CD4-positive, alpha-beta T cell (primary cell): ENCODE measurements at places on chromosomes 16 and 17.

DNA sequence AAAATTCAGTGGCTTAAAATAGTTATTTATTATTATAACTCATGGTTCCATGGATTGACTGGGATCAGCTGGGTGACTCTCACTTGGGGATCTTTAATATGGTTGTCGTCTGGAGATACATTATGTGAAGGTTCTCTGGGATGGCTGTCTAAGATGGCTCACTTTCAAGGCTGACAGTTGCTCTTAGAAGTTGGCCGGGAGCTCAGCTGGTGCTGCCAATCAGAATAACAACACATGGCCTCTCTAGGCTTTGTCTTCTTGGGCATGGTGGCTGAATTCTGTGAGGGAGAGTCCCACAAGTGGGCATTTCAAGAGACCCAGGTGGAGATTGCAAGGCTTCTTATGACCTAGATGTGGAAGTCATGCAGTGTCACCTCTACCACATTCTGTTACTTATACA, 269.7 kb downstream of the CA10 start:
- H3K27me3 ChIP-seq = no peaks in the 10 kb centered on the region
- H3K4me1 ChIP-seq = no peaks in the 10 kb centered on the region
- H3K27ac ChIP-seq = no peak overlapping the region
- no peak overlapping the region for H3K4me3 ChIP-seq
- DNase-seq = no peak
- H3K36me3 ChIP-seq = no peaks in the 10 kb centered on the region

DNA sequence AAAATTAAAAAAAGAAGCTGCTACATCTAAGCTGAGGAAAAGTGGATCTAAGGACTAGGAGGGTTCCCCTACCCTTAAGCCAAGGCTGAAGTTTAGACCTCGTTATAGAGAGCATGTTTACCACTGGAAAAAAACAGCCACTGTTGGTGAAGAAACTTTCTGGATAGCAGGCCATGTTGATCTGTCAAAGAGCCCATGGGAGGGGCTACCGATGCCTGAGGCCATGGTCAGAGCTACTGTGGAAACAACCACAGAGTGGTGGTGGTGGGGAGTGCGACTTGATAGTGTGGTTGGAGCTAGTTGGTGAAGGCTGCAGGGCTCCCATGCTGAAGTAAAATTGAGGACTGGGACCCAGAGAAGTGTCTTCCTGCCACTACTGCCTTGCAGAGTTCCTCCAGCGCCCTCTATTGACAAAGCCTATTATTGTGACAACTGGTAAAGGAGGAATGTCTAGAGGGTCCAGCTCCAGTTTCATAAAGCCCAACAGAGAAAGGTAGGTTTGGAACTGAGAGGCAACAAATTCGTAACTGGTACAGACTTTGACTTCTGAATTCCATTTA, 12.7 kb upstream of the FAM20A start:
- DNase-seq = no peak
- no peak overlapping the region for H3K4me3 ChIP-seq
- no peaks in the 10 kb centered on the region for H3K4me1 ChIP-seq
- H3K36me3 ChIP-seq = no peaks in the 10 kb centered on the region
- H3K27ac ChIP-seq = no peak overlapping the region

DNA sequence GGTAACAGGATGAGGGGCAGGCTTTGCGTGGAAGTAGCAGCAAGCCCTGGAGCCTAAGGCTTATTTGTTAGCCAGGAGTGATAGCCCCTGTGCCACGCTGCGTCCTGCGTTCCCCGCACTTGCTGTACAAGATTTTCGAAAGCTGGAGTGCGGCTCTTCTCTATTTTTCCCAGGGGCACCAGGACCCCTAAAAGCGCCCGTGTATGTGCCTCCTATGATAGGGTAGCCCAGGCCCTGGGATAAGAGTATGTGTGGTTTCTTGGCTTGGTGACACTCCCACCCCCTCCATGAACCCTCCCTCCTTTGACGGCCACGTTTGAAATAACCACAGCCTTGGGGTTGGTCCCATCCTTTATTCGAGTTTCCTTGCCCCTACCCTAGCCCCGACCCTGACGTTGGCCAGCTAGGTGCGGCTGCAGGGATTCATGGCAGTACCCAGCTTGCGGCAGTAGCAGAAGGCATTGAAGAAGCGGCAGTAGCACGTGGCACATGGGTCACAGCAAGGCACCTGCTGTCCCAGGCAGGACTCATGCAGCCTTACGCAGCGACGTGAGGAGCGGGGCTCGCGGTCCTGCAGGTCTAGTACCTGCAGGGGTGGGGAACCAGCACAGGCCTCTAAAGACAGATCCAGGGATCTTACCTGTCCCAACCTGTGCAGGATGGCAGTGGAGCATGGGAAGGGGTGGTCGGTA, 968 bp downstream of the AGRP start:
- peak overlapping the region; percentile 98 for H3K27ac ChIP-seq
- peak overlapping the region; percentile 100 for H3K4me3 ChIP-seq
- H3K27me3 ChIP-seq = no peaks in the 10 kb centered on the region
- DNase-seq = no peak
- peaks cover 17% of the 10 kb centered on the region for H3K36me3 ChIP-seq

DNA sequence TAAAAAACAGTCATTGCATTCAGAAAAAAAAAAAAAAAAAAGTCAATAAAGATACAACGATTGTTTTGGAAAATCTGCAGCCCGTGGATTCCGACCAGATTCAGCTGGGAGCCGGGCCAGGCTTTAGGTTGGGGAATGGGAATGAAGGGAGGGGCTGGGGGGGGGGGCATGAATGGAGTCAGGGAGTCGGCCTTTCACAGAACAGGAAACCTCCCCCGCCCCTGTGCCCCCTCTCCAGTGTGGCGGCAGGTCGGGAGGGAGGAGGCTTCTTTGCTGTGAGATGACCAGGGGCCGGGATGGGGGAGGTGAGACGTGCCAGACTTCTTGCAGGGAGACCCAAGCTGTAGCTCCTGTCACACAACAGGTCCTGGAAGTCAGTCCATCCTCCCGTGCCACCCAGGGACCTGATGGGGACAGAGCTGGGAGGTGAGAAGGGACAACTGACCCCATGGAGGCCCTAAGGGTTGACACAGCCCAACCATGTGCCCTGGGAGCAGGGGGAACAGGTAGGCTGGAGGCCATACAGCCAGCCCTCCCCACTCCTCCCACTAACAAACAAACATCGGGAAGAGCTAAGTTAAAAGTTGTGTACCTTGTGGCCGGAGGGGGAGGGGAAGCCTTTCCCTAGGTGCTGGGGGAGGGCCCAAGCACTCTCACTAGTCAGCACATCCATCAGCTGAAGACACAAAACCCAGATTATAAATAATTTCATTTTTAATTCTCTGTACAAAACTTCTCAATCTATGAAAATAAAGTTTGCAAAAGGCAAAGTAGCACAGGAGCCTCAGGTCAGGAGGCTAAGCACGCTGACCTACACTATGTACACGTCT, 25.2 kb downstream of the SREBF1 start:
- no peak overlapping the region for H3K4me3 ChIP-seq
- H3K27me3 ChIP-seq = no peaks in the 10 kb centered on the region
- no peak for DNase-seq
- H3K4me1 ChIP-seq = peaks cover 9% of the 10 kb centered on the region
- H3K36me3 ChIP-seq = peaks cover 42% of the 10 kb centered on the region

DNA sequence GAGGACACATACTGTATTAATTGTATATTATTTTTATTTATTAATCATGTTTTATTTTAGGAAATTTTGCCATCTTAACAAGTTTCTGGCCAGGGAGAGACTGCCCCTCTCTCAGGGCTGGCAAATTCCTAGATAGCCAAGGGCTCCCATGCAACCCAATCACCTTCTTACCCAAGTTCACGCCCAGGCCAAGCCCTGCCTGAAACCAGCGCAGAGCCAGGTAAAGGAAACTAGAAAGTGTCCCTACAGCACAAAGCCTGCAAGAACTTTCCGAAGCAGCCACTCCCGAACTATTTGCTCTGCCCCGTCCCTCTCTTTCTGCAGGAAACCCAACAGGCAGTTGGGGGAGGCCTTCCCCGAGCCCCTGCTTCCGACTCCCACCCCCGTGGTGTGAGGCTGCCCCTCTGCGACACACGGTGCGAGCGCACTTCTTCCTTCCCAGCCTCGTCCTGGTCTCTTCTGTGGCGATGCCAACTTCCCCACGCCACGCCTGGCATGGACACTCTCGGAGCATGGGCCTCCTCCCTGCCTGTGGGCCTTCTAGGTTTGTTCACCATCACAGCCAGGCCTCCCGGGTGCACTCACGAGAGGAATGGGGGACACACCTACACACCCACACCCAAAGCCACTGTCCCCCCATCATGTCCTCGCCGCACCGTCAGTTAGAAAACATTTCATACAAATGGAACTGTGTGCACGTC, 100.4 kb downstream of the ZNF778 start:
- H3K4me1 ChIP-seq = peaks cover 100% of the 10 kb centered on the region
- no peaks in the 10 kb centered on the region for H3K27me3 ChIP-seq
- DNase-seq = no peak

GRCh38 chr16:5200123-5200522, 102.5 kb upstream of the EEF2KMT start:
- no peak for DNase-seq
- no peak overlapping the region for H3K27ac ChIP-seq
- H3K27me3 ChIP-seq = no peaks in the 10 kb centered on the region
- H3K36me3 ChIP-seq = no peaks in the 10 kb centered on the region
- no peak overlapping the region for H3K4me3 ChIP-seq

DNA sequence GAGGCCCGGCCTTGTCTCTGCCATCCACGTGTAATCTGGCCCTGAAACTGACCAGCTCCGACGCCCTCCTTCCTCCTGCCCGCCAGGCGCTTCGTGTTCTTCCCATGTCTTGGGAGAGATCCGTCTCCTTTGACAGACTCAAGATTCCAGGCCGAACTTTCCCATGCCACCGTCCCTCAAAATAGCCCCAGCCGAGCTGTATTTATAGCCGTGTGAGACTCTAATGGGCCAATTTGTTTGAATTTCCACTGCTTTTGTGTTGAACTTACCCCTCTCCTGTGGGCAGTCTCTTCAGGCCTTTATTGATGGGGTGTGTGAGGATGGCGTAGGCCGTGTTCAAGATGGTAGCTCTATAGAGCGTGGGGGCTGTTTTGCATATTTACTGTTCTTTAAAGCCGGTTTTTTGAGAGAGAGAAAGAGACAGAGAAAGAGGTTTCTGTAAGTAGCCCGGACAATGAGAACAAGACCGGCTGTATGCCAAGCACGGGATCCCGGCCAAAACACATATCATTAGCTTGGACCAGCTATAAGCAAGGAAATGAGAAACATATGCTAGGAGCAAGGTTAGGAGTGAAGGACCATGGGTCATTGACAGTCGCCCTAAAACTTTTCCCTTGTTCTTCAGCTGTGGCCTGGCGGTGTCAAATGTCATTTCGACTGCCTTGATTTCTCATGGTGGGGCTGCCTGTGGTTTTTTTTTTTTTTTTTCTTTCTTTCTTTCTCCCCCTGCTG, 124.5 kb upstream of the ZFHX3 start:
- H3K36me3 ChIP-seq = no peaks in the 10 kb centered on the region
- H3K27me3 ChIP-seq = no peaks in the 10 kb centered on the region
- no peak overlapping the region for H3K4me3 ChIP-seq
- no peak for DNase-seq
- no peaks in the 10 kb centered on the region for H3K4me1 ChIP-seq

GRCh38 chr17:70564006-70564620, 394.8 kb downstream of the KCNJ2 start:
- no peaks in the 10 kb centered on the region for H3K36me3 ChIP-seq
- no peak for DNase-seq
- no peaks in the 10 kb centered on the region for H3K4me1 ChIP-seq
- H3K4me3 ChIP-seq = no peak overlapping the region

DNA sequence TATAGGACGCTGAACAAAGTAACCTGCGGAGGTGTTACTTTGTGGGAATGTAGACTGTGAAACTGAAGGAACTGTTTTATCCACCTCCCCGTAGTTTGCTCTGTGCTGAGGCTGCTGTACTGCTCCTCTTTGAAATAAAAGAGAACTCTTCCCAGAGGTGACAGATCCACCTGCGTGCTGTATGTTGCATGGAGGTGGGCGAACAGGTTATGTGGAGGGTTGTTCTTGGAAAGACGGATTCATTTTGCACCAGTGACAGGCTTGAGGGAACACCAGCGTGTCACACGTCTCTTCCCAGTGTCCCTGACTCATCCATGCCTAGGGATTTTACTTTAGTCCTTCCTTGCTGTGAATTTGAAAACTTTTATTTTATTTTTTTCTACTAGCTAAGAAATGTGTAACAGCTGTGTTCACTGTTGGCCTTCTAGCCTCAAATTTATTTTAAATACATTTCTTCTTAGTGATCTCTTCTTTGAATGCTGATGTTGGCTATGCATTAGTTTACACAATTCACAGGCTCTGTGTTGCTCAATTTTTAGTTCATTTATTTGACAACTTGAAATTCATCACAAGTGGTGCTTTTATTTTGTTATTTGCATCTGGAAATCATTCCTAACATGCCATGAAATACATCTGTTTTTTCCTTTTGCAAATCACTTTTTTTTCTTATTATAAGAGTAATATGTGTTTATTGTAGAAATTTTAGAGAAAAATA, 512.4 kb downstream of the CDH13 start:
- H3K4me1 ChIP-seq = peaks cover 9% of the 10 kb centered on the region
- DNase-seq = no peak
- H3K27ac ChIP-seq = no peak overlapping the region
- no peaks in the 10 kb centered on the region for H3K36me3 ChIP-seq
- H3K27me3 ChIP-seq = no peaks in the 10 kb centered on the region
- H3K4me3 ChIP-seq = no peak overlapping the region

- H3K4me3 ChIP-seq = no peak overlapping the region
- no peak for DNase-seq
- no peaks in the 10 kb centered on the region for H3K4me1 ChIP-seq
Measured at GRCh38 chr17:10429421-10430045, 7.8 kb upstream of the MYH8 start.

GRCh38 chr16:69793526-69793925, 31.4 kb downstream of the WWP2 start:
- H3K27ac ChIP-seq = no peak overlapping the region
- no peak overlapping the region for H3K4me3 ChIP-seq
- H3K4me1 ChIP-seq = no peaks in the 10 kb centered on the region
- H3K36me3 ChIP-seq = peaks cover 39% of the 10 kb centered on the region

- H3K4me1 ChIP-seq = peaks cover 83% of the 10 kb centered on the region
- peaks cover 37% of the 10 kb centered on the region for H3K36me3 ChIP-seq
- peak overlapping the region; percentile 57 for H3K4me3 ChIP-seq
Measured at GRCh38 chr17:76272541-76273444, 7.6 kb downstream of the UBALD2 start.

DNA sequence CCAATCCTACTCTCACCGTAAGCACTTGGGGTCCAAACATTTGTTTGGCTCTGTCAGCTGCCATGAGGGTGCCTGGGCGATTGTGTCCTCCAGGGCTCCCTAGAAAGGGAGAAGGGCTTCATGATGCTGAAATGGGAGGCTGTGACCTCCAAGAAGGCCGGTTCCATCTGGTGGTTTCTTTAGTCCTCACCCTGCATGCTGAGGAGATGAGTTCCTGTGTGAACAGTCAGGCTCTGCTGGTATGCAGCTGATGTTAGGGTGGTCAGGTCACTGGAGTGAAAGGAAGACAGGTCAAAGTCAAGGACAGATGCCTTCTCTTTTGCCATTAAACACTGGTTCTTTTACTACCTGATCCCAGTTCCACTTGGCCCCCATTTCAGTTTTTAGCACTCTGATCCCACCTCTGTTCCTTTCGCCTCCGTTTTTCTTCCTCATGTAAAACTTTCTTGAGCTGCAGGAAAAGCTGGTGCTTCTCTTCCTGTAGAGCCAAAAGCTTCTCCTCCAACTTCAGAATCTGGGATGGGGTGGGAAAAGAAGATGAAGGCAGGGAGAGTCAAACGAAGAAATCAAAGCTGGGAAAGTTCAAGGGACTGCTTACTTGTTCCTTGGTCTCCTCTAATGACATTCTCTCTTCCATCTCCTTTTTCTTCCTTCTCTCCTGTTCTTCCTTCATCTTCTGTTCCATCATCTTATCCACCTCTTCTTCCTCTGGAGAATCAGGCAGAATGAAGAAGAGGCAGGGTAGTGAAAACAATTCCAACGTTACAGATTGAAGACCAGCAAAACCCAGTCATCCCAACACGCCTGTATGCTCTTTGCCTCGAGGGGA, 1.1 kb downstream of the GPS2 start:
- H3K36me3 ChIP-seq = peaks cover 78% of the 10 kb centered on the region
- H3K4me1 ChIP-seq = peaks cover 67% of the 10 kb centered on the region
- no peaks in the 10 kb centered on the region for H3K27me3 ChIP-seq
- DNase-seq = no peak
- peak overlapping the region; percentile 82 for H3K27ac ChIP-seq
